Left ventricle myocardium inferior (tissue), 1 donor: ENCODE measurements at places on chromosomes 6 and 20. TPM values are rescaled to one million over a fixed set of nuclear protein-coding genes. Genes with fewer than 3 reads are reported as not detected.

The NFS1 gene
- total RNA-seq, result 60.8 TPM

The SNRPB gene
- total RNA-seq, result 49.3 TPM

The CST7 gene
- 0.66 TPM for total RNA-seq

The HDAC2 gene
- 44.3 TPM for total RNA-seq

The LYRM4 gene
- total RNA-seq, result 28.5 TPM

The WTAP gene
- 47.5 TPM for total RNA-seq

The NDRG3 gene
- 34.4 TPM for total RNA-seq

DNA sequence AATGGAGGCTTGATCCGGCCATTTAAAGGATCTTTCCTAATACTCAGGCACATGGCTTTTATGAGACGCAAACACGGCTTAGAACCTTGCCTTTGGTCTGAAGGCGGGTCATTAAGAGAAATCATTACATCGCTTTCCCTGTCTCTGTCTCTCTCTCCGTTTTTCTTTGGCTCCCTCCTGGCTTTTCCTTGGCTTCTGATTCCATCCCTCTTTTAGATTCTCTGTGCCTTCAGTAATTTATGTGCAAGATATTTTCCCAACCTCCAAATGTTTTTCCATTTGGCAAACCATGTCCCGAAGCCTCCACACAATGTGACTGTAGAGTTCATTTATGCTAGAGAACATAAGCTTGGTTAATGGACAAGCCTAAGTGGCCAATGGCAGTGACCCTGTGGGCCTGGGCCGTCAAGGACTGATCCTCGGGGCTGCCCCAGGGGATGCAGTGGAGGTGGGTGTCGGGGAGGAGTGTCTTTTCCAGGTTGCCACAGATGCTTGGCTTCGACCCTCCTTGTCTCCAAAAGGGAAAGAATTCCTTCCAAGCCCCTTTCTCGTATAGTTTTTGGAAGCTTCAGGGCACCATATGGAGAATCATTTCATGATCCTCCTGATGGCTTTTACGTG is 157.0 kb downstream of the SCML4 start:
- no peak for DNase-seq

DNA sequence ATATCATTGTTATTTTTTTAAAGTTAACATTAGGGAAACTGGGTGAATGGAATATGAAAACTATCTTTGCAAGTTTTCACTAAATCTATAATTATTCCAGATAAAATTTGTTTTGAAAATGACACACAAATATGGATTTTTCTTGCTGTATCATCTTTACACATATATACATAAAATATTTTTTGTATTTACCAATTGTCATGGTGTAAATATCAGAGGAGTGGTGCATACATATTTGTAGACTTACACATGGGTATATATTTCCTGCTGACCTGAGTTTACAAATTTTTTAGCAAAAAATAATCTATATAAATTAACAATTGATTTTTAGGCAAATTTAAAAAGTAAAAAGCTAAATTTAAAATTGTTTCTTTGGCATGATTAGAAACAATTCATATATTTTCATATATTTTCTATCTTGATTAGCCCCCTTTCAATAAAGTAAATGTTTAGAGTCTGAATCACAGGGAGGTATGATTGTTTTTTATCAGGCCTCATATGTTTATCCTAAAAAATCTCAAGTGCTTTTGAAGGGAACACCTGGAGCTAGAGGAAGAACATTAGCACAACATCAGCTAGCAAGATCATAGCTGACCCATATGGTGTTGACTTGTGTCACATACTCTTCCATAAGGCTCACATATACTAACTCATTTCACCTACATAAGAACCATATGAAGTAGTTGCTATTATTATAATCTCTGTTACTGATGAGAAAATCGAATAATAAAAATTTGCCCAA is 671.8 kb upstream of the GJE1 start:
- no peak for DNase-seq

DNA sequence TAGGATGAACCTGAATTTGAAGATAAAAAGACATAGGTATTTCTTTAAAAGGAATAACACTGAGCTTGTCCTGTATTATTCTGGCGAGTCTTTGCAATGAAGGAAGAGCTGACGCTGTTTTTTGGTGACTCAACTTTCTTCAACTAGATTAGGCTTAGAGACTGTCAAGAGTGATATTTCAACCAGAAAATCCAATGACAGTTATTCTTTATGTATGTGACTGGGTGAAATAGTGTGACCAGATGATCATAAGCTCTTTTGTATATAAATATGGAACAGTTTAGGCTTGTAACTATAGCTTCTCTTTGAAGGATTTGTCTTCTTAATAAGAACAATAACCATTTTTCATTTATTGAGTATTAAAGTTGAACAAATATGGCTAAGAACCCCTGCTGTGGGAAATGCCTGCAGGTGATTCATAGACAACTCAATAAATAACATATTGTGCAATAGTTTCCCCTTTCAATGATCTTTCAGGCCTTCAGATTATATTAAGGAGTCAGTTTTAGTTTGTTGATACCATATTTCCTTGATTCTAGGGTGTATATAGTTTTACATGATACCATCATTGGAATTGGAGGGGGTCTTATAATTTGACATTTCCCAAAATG is 265.6 kb upstream of the JAG1 start:
- no peak for DNase-seq

DNA sequence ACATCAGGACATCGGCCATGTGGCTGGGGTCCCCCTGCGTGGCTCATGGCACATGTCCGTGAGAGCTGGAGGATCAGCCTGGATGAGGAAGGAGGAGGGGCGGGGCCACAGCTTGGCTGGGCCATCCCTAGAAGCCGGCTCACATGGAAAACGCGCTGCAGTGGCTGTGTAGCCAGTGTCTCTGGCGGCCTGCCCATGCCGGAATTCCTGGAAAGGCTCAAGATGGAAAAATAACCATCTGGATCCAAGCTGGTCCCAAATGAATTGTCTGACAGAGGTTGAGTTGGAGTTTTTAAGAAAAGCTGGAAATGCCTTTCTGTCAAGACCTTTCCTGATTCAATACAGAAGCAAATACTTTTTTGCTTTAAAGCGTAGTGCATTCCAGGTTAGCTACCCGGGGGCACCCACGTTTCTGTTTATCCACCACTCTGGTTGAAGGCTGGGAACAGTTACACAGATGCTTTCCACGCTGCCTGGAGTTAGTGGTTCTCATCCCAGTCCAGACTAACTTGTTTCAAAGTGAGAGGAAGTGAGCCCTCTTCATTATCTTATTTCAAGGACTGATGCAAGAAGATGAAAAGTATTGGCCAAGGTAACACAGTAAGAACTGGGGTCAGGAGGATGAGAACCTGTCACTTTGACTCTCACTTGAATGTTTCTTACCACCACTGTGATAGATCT is 99.0 kb downstream of the GMPR start:
- peak; percentile 97 for DNase-seq

DNA sequence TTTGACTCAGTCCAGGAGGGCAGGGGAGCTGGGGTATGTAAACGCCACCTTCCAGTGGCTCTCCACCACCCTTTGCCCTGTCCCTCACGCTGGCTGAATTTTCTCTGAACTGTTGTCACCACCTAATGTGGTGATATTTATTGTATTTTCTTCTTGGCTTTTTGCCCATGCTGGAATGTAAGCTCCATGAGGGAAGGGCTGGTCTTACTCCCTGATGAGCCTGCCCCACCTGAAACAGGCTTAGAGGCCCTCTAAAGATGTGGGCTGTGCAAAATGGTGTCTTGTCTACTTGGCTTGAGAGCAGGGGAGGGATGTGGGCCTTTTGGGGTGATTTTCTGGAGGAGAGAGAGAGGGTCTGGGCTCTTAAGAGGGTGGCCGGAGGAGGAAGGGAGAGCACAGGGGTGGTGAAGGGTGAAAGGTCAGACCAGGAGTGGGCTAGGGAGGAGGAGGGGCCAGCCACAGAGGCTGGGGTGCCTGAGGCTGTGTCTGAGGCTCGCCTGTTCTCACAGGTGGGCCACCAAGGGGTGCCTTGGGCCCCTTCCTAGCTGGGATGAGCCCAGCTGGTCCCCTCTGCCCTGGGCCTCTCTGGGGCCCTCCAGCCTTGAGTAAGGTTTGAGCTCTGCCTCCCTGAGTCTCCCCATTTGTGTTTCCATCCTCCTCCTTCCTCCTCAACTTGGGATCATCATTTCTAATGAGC is 37.3 kb downstream of the SPDEF start:
- peak; percentile 7 for DNase-seq

GRCh38 chr6:44925100-44925739 is 402.9 kb upstream of the RUNX2 start:
- no peak for DNase-seq

DNA sequence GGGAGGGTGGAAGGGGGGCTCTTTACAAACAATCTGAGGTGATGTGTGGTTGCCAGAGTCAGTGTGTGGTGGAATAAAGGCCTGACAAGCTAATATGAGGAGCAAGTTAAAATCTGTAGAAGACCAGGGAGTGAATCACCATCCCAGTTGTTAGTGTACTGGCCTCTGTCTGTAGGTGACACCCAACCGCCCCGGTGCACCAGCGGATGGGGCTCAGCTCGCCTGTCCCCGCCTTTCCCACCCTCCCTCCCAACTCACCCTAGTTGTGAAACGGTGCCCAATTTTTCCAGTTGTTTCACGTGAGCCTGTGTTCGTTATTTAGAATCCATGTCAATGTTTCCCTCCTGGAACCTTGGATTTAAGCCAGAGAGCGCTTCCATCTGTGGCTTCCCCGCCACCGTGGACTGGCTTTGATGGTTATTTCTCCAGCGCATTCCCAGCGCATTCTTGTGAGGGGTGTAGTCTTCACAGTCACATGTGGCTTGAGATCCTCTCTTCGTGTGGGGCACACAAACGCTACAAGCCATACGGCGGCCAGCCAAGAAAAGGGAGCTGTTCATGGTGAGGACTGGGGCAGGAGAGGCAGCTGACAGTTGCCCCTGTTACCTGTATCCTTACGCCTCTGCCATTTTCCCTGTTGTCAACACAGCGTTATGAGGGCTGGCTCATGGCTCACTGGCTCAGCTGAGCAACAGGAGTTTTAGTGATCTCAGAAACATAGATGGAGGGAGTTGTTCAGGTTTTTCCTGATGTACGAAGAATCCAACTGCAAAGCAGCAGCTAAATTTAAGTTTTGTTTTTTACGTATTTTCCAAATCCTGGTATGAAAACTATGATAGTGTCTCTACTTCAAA is 137.6 kb downstream of the ZDHHC14 start:
- DNase-seq, result no peak

- no peak for DNase-seq
These were observed 16.7 kb downstream of the RAET1L start for GRCh38 chr6:150008588-150008987.

GRCh38 chr6:67759001-67759400 is 876.1 kb upstream of the ADGRB3 start:
- no peak for DNase-seq

GRCh38 chr6:96016334-96017069 is 728 bp downstream of the FUT9 start:
- no peak for DNase-seq

- no peak for DNase-seq
These were observed 184.5 kb upstream of the RAB32 start for GRCh38 chr6:146359131-146359530.

DNA sequence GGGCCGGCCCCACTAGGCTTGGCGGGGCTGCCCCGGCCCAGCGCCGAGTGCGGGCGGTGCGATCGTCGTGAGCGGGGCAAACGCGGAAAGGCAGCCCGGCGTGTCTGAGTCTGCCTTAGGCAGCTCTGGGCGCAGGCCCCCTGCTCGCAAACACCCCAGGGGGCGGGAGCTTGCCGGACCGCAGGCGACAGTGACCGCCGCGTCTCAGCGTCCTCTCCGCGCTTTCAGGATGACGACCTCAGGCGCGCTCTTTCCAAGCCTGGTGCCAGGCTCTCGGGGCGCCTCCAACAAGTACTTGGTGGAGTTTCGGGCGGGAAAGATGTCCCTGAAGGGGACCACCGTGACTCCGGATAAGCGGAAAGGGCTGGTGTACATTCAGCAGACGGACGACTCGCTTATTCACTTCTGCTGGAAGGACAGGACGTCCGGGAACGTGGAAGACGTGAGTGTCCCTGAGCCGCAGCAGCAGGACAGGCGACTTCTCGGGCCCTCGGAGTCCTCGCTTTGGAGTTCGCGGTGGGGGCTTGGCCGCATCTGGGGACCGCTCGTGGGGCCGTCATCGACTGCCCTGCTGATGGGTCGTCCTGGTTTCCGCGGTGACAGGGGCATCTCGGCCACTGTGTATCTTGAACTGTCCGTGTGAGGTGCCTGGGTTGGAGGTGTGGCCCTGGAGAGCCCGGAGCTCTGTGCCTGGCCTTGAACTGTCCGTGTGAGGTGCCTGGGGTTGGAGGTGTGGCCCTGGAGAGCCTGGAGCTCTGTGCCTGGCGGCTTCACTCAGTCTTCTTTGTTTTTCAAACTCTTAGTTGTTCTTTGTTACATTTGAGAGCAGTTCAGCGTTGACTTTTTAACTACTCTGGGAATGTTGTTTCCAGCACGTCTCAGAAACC is 786 bp downstream of the ADRM1 start:
- DNase-seq, result no peak

GRCh38 chr6:32432050-32432450 is 7.6 kb upstream of the HLA-DRA start:
- DNase-seq, result no peak

- DNase-seq, result no peak
These were observed 86.5 kb downstream of the LYRM4 start for GRCh38 chr6:5174244-5174643.

GRCh38 chr6:24931718-24932691 is 3.8 kb downstream of the RIPOR2 start:
- no peak for DNase-seq

DNA sequence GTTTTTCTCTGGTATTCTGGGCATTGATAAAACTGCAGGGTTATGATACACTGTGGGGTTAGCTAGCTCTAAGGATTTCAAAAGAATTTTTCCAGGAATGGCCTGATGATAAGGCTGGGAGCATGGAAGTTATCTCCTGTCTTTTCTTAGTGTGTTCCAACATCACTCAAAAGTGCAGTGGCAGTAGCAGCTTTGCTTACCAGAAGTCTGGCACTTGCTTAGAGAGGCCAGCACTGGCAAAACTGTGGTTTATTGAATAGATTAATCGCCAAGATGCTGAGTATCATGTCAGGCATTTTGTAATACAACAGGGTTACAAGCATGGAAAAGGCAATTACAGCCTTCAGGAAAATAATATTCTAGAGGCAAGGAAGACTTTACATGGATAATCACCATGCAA is 719.5 kb upstream of the GJE1 start:
- no peak for DNase-seq

GRCh38 chr6:48667797-48668196 is 556.8 kb upstream of the PTCHD4 start:
- no peak for DNase-seq
